Activated CD8-positive, alpha-beta memory T cell treated with anti-CD3 and anti-CD28 coated beads, Interleukin-2, amount 10 ng/mL, durations not matched to agents 7 days and 5 days (primary cell): ENCODE measurements at places on chromosomes 1 and 21. TPM values are rescaled to one million over a fixed set of nuclear protein-coding genes. Genes with fewer than 3 reads are reported as not detected.

GRCh38 chr1:205275916-205276688 is 45.4 kb downstream of the NUAK2 start:
- H3K27me3 ChIP-seq, result peaks cover 15% of the 10 kb centered on the region
- no peak overlapping the region for H3K4me3 ChIP-seq
- H3K4me1 ChIP-seq, result peaks cover 24% of the 10 kb centered on the region
- no peak overlapping the region for H3K27ac ChIP-seq

DNA sequence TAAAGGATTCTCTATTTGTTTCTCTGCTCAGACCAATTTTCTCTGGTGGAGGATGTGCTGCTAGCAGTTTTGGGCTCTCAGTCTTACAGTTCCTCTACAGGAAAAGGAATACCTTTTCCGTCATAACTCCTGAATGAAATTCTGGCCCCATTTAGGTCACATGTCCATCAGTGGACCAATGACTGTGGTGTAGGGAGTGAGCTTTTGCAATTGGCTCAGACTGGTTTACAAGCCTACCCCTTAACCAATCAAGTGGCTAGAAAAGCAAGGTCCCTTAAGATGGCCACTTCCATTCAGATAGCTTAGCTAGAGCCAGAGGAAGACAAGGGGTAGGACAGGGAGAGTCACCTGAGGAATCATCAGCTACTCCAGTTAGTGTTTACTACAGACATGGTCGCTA is 16.4 kb upstream of the ZNF281 start:
- no peak for DNase-seq
- H3K4me1 ChIP-seq, result peaks cover 7% of the 10 kb centered on the region
- no peak overlapping the region for H3K27ac ChIP-seq
- H3K36me3 ChIP-seq, result no peaks in the 10 kb centered on the region
- H3K4me3 ChIP-seq, result no peak overlapping the region

DNA sequence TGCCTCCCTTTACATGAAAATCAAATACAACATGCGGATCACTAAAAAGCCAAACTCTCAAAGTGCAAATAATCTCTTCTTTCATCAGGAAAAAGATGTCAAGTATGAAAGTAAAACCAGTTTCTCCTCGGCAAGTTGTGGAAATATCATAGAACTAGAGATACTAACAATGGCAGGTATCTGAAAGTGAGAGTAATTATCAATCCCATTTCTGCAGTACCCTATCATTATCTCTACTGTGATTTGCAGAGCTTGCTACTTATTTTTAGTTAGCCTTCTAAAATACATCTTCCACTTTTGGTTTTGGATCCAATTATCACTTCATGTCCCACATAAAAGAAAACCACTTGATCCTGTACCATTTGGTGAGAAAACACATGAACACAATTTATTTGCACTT is 3.0 kb downstream of the TP53BP2 start:
- DNase-seq, result no peak
- H3K4me3 ChIP-seq, result peak overlapping the region; percentile 27
- peaks cover 43% of the 10 kb centered on the region for H3K4me1 ChIP-seq
- H3K27ac ChIP-seq, result no peak overlapping the region

GRCh38 chr1:7549277-7550161 is 221.6 kb upstream of the VAMP3 start:
- peak overlapping the region; percentile 69 for H3K27ac ChIP-seq
- H3K4me3 ChIP-seq, result no peak overlapping the region
- H3K36me3 ChIP-seq, result no peaks in the 10 kb centered on the region
- DNase-seq, result peak; percentile 76
- H3K27me3 ChIP-seq, result peaks cover 3% of the 10 kb centered on the region
- H3K4me1 ChIP-seq, result peaks cover 12% of the 10 kb centered on the region

DNA sequence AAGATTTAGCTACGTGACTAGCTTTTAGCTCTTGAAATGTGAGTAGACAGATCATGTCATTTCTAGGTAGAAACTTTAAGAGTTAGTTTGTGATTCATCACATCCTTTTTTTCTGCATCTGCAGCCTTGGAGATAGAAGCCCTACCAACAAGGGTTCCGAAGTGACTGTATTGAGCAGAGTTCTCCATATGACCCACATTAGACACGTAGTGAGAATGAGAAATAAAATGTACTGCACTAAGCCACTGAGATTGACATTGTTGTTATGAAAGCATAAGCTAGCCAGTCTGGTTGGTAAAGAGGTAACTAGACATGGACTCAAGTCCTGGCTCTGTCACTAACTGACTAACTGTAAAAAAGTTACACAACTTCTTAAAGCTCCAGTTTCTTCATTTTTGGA is 296.1 kb downstream of the PDE4B start:
- H3K27ac ChIP-seq, result no peak overlapping the region
- no peak overlapping the region for H3K4me3 ChIP-seq
- H3K27me3 ChIP-seq, result peaks cover 12% of the 10 kb centered on the region
- DNase-seq, result no peak
- peaks cover 8% of the 10 kb centered on the region for H3K4me1 ChIP-seq

- no peaks in the 10 kb centered on the region for H3K4me1 ChIP-seq
- no peaks in the 10 kb centered on the region for H3K36me3 ChIP-seq
- no peak overlapping the region for H3K4me3 ChIP-seq
- DNase-seq, result no peak
- H3K27me3 ChIP-seq, result no peaks in the 10 kb centered on the region
These were observed 228.2 kb downstream of the GRIK3 start for GRCh38 chr1:36805979-36806640.

DNA sequence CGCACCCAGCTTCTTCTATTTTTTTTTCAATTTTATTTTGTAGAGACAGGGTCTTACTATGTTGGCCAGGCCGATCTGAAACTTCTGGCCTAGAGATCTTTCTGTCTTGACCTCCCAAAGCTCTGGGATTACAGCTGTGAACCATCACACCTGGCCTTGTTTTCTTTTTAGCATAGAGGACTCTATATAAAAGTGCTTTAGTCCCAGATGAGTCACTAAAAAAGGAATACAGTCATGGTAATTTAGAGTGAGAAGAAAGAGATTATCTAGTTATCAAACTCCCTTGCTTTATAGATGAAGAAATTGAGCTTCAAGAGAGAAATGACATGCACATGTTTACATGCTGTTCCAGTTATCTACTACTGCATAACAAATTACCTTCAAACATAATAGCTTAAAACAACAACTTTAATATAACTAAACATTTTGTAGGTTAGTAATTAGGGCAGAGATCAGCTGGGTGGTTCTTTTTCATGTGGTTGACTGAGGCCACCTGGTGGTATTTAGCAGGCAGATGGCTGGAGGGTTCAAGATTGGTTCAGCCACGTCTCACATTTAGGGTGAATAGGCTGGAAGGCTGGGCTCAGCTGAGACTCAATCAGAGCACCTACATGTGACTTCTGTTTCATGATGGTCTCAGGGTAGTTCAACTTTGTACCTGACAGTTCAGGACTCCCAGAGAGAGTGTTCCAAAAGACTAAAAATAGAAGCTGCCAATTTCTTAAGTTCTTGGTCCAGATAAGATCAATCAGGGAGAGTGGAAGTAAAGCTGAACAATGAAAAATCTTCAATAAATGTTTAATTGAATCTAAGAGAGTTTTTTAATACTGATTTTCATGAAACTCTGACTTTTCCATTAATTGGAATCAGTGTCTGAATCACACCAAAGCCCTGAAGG is 16.9 kb upstream of the MTF2 start:
- H3K4me1 ChIP-seq, result peaks cover 2% of the 10 kb centered on the region
- no peaks in the 10 kb centered on the region for H3K36me3 ChIP-seq
- DNase-seq, result peak; percentile 69

- DNase-seq, result no peak
- H3K36me3 ChIP-seq, result no peaks in the 10 kb centered on the region
- H3K4me3 ChIP-seq, result no peak overlapping the region
- peaks cover 28% of the 10 kb centered on the region for H3K27me3 ChIP-seq
- no peak overlapping the region for H3K27ac ChIP-seq
These were observed 137.1 kb upstream of the USP24 start for GRCh38 chr1:55352080-55352810.

GRCh38 chr1:210920258-210920657 is 213.7 kb downstream of the KCNH1 start:
- no peak for DNase-seq
- no peaks in the 10 kb centered on the region for H3K4me1 ChIP-seq
- peaks cover 3% of the 10 kb centered on the region for H3K27me3 ChIP-seq
- H3K4me3 ChIP-seq, result no peak overlapping the region
- H3K27ac ChIP-seq, result no peak overlapping the region

- no peaks in the 10 kb centered on the region for H3K27me3 ChIP-seq
- no peaks in the 10 kb centered on the region for H3K4me1 ChIP-seq
- H3K36me3 ChIP-seq, result no peaks in the 10 kb centered on the region
- H3K4me3 ChIP-seq, result no peak overlapping the region
These were observed 463.9 kb upstream of the PROX1 start for GRCh38 chr1:213523781-213524398.

GRCh38 chr1:58031416-58031815 is 515.1 kb downstream of the OMA1 start:
- H3K27me3 ChIP-seq, result peaks cover 9% of the 10 kb centered on the region
- DNase-seq, result no peak
- H3K4me1 ChIP-seq, result no peaks in the 10 kb centered on the region

DNA sequence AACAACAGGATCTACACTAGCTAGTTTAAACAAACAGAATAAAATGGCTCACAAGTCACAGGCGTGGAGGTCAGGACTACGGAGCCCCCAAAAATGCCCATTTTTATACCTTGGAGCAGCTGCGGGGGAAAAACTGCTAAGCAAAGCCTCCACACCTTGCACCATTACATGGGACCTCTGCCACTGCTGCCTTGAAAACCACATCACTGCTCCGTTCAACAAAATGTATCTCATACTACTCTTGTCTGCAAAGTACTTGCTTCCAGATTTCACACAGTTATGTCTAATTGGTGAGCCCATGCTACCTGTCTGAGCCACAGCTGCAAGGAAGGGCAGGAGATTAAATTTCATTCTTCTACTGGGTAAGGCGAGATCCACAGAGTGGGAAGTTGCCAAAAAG is 24.4 kb downstream of the MRPL39 start:
- DNase-seq, result no peak
- no peak overlapping the region for H3K27ac ChIP-seq
- peaks cover 48% of the 10 kb centered on the region for H3K36me3 ChIP-seq
- peaks cover 22% of the 10 kb centered on the region for H3K4me1 ChIP-seq
- no peaks in the 10 kb centered on the region for H3K27me3 ChIP-seq
- no peak overlapping the region for H3K4me3 ChIP-seq

Gene EEIG2
- total RNA-seq, result 11.9 TPM

Gene PRMT6
- 21.0 TPM for total RNA-seq

Gene MCOLN3
- total RNA-seq, result 2.2 TPM

Gene FMO3
- not detected for total RNA-seq

Gene ELAPOR1
- total RNA-seq, result 11.9 TPM

Gene C4BPB
- 1.1 TPM for total RNA-seq

Gene MYCL
- total RNA-seq, result 0.26 TPM

Gene CELSR2
- 3.3 TPM for total RNA-seq

Gene IGSF21
- total RNA-seq, result not detected

Gene UTS2
- total RNA-seq, result 0.82 TPM

Gene GNAI3
- 8.3 TPM for total RNA-seq

Gene FMO5
- 0.96 TPM for total RNA-seq

Gene HSD3B1
- not detected for total RNA-seq
